Stimulated activated CD8-positive, alpha-beta memory T cell treated with anti-CD3 and anti-CD28 coated beads, Interleukin-7, amount 100 ng/mL, for 1 hour (primary cell): ENCODE measurements at places on chromosomes 6 and 20.

DNA sequence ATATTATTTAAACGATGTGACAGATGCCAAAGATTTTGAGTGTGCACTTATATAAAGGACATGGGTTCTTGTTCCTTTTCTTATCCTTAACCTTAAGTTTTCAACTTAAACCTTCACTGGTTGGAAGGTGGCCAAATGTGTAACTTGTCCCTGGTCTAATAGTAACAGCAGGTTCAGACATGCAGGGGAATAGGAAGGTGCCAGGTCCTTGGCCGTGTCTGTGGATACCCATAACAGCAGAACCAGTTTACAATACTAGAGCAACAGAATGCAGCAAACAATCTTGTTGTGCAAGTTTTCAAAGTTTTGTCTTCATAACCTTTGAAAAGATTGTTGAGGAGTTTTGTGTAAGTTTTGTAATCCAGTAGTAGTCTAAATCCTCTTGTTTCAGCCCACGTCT is 4.4 kb downstream of the MYB start:
- no peak for DNase-seq

DNA sequence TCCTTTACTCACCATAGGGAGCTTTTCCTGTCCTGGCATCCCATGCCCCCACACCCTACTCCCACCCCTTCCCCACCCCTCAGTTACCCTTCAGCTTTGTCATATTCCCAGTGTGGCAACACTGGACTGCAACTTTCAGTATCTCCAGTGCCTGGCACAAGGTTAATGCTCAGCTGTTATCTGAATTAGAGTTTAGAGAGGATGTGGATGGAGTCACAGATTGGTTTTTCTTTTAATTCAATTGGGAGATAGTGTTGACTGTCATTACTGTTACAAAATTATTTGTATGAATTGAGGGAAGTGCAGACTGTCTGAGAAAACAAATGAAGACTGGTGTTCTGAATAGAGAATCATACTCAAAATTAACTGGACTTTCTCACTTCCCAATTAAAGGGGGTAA is 89.9 kb downstream of the TULP4 start:
- no peak for DNase-seq

GRCh38 chr6:151384151-151384550 is 7.2 kb downstream of the ZBTB2 start:
- DNase-seq: no peak

- DNase-seq: no peak
These were observed 102.1 kb downstream of the KCNB1 start for GRCh38 chr20:49380337-49380780.

DNA sequence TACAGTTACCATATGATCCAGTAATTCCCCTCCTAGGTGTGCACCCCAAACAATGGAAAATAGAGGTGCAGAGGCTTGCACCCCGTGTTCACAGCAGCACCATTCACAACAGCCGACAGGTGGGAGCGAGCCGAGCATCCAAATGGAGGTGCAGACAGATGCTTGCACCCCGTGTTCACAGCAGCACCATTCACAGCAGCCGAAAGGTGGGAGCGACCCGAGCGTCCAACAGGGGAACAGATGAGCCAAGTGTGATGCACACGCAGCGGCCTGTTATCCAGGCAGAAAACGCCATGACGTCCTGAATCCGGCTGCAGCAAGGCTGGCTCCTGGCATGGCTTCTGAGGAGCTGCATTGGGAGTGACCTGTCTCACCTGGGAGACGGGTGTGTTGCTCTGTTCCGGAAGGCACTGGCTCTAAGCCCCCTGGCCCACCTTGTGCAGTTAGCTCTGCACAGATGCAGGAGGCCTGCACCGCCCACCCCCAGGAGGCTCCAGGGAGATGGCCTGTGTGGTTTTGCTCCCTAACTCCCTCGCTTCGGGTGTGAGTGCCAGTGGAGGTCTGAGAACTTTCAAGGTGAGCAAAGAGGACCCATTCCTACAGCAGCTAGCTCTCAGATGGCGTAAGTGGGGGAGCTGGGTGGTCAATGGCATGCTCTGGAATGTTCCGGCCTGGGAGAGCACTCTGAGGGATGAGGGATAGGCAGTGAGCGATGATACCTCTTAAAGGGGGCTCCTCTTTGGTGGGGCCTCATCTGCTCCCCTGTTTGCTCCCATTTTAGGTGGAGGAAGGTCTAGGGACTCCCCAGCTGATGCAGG is 47.8 kb upstream of the FRMD1 start:
- DNase-seq: no peak

DNA sequence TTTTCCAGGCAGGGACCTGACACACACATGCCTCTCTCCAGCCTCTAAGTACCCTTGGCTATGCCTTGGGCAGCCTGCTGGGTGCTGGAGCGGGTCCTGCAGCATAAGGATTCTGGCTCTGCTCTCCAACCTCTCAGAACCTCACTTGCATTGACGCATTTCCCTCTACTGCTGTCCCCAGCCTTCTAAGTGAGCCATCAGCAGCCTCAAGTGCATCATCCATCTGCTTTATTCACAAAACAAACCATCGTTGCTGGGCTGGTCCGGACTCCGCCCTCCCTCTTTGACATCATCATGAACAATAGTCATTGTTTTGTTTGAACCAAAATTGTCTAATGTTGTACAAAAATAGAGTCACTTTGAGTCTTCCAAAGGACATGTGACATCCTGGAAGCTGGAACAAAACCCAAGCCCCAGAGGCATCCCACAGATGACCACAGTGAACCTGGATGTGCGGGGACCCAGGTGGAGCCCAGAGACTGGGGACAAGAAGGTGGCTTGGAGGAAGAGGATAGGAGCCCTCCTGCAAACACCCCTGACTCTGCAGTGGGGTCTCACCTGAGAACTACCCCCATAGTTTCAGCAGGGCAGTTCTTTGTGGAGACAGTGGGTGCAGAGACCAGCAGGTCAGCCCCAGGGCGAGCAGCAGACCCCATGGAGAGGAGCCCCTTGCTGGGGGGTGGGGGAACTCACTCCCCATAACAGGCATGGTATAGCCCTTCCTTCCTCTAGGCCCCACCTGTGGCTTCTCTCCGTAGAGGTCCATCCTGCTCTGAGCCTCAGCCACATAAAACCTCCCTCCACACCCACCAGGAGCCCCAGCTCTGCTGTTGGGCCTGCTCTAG is 230.1 kb downstream of the SYNDIG1 start:
- DNase-seq: no peak

DNA sequence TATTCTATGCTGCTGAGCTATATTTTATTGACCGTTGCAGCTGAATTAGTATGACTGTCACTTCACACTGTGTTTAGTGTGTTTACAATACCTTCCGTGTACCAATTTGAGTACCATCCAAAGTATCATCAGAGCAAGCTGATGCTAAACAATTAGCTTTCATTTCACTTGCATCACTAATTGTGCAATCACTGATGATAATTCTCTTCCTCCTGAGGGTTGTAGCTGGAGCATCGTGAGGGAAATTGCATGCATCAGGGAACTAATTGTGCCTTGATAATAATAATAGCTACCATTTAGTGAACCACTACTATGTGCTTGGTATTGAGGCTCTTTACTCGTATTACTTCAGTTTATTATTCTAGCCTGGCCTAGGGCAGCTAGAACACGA is 384.8 kb upstream of the SOX4 start:
- no peak for DNase-seq

DNA sequence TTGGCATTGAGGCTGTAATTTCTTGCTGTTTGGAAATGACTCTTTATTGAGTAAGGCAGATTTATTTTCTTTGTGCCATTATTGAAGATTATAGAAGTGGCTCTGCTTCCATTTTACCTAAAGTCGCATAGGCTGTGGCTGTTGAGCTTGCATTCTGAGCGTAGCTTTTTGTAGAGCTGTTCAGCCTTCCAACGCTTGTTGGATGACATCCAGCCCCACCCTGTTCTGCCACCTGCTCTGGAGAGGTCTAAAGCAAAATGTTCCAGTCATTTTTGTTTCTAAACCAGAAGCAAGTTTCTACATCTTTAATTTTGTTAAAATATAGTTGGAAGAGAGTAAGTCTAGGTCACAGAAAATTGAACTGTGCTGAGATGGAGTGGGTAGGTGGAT is 24.4 kb downstream of the UST start:
- DNase-seq: no peak

DNA sequence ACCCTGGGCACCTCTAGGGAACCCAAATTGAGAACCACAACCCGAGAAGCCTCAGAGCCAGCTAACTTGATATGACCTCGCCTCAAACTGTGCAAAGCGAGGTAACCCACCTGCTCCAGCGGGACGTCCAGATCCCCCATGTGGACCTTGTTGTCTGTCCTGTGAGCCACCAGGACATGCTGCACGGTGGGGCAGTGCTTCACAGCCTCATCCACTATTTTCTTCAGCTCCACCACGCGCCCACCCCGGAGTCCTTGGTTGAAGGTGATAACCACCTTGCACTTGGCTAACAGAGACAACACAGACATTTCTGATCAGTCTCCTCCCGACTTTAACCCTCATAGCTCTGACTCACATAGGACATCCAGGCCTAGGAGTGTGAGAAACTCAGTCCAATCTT is 30.8 kb upstream of the APMAP start:
- DNase-seq: no peak

- no peak for DNase-seq
These were observed 42.8 kb downstream of the LAMA2 start for GRCh38 chr6:128925765-128926164.

DNA sequence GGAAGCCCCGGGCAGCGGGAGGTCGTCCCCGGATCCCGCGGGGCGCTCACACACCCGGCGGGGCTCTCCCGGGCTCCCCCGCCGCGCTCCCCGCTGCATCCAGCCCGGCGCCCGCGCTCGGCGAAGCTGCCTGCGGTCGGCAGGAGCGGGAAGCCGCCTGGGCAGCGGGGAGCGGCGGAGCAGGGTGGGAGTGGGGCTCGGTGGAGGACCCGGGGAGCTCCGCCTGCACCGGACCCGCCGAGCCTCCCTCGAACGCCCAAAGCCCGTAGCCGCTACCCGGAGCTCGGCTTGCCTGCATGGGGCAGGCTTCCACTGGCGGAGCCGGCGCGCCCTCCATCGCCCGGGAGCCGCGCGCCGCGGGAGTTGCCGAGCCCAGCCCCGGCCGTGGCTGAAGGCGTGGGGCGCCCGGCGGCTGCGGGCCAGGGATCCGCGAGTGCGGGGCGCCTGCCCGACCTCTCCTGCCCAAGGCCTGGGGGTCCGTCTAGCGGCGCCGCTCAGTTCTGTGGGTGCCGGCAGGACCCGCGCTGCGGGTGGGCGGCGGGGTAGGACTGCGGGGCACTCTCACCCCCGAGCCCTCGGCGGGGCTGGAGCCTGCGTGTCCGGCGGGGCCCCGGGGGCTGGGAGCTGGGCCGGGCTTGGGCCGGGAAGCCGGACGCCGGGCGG is 671 bp downstream of the CDH4 start:
- no peak for DNase-seq

DNA sequence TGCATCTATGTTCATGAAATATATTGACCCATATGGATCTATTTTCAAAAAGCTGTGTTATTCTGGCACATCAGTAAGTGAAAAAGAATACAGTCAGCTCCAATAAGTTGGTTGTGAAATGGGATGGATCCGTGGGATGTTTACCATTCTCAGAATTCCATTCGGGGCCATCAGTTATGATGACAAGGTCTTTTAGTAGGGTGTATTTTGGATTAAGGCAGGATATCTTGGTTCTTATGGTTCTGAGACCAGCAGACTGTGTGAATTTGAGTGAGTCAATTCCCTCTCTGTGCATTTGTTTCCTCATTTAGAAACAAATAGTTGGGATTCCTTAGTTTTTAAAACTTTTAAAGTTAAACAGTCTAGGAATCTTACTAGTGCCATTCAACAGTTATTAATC is 287.4 kb downstream of the CD109 start:
- no peak for DNase-seq

- no peak for DNase-seq
These were observed 16.7 kb upstream of the CLIC5 start for GRCh38 chr6:46032110-46032998.

DNA sequence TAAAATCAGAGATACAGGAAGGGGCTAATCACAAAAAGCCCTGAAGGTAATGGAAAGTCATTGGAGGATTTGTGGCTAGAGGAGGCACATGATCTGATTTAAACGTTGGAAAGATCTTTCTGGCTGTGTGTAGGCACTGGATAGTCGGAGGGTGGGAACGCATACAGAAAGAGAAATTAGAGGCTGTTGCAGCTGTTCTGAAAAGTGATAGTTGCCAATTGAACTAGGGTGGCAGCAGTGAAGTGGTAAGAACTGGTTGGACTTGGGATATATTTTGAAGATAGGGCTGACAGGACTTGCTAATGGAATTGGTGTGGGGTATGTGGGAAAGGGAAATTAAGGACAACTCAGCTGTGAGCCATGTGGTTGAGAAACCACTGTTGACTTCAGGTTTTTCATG is 223.6 kb downstream of the OGFRL1 start:
- no peak for DNase-seq

DNA sequence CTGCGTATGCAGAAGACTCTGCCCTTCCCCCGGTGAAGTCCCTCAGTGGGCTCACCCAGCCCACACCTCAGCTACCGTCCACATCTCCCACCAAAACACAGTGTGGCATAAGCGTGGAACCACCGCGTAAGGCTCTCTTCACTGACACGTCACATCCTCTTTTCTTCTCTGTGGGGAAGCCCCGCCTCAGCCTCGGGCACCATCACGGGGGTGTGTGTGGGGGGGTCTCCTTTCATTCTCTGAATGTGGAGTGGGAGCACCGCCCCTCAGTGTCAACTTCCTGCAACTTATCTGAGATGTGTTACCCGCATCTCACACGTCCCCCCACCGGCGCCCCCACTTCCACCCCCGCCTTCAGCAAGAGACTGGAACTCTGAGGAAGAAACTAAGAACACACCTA is 388.4 kb upstream of the JARID2 start:
- peak; percentile 50 for DNase-seq

GRCh38 chr6:12014027-12014872 is 2.1 kb downstream of the HIVEP1 start:
- DNase-seq: no peak

- no peak for DNase-seq
These were observed 32.1 kb upstream of the IRF4 start for GRCh38 chr6:359261-360035.

GRCh38 chr6:64680446-64680845 is 1026.6 kb downstream of the EYS start:
- DNase-seq: no peak

- no peak for DNase-seq
These were observed 828 bp downstream of the HCK start for GRCh38 chr20:32052778-32053362.

GRCh38 chr20:18004384-18005031 is 35.7 kb downstream of the MGME1 start:
- DNase-seq: no peak

DNA sequence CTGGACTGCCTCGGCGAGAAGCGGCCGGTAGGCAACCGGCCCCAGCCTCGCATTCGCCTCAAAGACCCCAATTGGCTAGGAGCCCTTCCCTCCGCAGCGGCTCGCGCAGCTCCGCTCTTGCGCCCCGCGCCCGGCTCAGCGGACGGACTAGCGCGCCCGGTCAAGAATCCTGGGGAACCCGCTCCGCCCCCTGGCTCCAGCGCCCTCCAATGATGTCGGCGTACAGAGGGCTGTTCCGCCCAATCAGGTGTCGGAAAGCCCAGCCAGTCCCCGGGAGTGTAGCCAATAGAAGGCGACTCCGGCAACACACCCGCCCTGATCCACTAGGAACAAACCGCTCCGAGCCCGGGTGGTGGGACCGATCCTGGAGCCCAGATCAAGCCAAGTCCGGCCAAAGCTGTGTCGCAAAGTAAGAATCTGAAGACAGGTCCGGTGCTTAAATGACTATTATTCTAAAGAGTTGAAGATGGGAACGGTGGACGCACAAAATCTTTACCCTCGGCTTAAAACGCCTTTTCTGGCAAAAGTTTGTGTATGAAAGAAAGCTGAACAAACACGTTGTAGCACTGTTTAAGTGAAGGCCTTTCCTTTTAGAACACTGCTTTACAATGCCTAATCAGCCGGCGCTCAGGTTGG is 132.2 kb downstream of the OGFRL1 start:
- no peak for DNase-seq
